HepG2 (cell line): ENCODE measurements at places on chromosomes 7 and 10. TPM values are rescaled to one million over a fixed set of nuclear protein-coding genes. Genes with fewer than 3 reads are reported as not detected.

DNA sequence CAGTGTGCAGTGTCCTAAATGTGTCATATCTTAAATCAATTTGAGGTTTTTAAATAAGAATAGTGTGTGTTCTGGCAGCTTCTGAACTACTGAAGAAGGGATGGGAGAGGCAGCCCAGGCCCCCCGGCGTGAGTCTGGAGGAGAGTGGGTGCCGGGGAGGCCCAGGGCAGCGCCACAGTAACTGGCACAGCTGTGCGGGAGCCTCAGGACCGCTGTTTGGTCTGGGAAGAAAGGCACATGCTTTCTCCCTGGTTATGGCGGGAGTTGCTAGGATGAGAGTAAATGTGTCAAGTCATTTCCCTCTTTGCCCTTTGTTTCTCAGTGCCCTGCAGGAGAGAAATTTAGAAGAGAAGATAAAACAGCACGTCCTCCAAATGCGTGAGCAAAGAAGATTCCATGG lies 31.9 kb upstream of the PWWP2B start:
- H3K27me3 ChIP-seq = no peaks in the 10 kb centered on the region
- no peak overlapping the region for H3K27ac ChIP-seq
- DNase-seq = no peak
- no peaks in the 10 kb centered on the region for H3K4me1 ChIP-seq

DNA sequence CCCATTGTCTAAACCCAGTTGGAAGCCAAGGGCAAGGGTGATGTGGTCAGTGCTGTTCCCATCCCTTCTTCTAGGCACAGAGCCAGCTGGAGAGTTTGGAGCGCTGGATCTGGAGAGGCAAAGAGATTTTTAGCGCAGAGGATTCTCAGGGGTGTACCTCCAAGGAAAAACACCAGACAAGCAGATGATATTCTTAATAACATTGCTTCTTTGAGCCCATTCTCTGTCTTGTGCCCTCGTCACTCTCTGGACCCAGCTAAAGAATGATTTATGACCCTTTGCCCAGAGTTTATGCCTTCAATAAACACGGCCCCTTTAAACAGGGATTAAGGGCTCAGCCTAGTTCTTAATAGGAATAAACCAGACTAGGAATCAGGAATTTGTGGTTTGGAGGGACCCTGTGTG lies 4.7 kb upstream of the HIP1 start:
- no peaks in the 10 kb centered on the region for H3K36me3 ChIP-seq
- peaks cover 32% of the 10 kb centered on the region for H3K4me1 ChIP-seq
- no peak overlapping the region for H3K27ac ChIP-seq
- no peak for DNase-seq
- H3K27me3 ChIP-seq = no peaks in the 10 kb centered on the region

- peaks cover 1% of the 10 kb centered on the region; the same call in 1 of the 2 replicates for H3K36me3 ChIP-seq
- H3K27ac ChIP-seq = no peak overlapping the region
- no peaks in the 10 kb centered on the region for H3K27me3 ChIP-seq
- DNase-seq = no peak
- no peak overlapping the region for H3K4me3 ChIP-seq
- peaks cover 4% of the 10 kb centered on the region for H3K4me1 ChIP-seq
Observed at GRCh38 chr7:123538897-123539296, 4.5 kb upstream of the IQUB start.

Gene ADAP1
- polyA plus RNA-seq = 10.5 and 15.0 TPM in 2 replicates

Gene TEX36
- not detected in 2 replicates for polyA plus RNA-seq

DNA sequence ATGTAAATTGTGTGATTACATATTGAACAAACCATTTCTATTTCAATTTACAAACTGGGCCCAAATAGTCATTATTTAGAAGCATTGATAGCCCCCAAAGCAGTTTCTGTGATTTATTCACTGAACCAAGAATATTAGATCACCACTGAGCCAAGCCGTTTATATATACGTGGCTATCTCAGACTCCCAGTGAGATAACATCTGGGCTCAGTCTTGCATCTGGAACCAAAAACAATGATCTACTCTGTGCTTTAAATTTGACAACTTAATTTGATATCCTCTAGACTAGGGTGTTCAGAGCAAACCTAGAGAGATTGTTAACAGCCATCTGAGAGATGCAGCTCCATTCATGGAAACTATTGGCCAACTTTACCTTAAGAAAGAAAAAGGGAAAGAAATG lies 41.4 kb upstream of the BTBD16 start:
- no peaks in the 10 kb centered on the region for H3K4me1 ChIP-seq
- no peak overlapping the region for H3K4me3 ChIP-seq
- no peak for DNase-seq
- H3K27me3 ChIP-seq = no peaks in the 10 kb centered on the region
- peaks cover 63% of the 10 kb centered on the region for H3K36me3 ChIP-seq
- no peak overlapping the region for H3K27ac ChIP-seq

- H3K36me3 ChIP-seq = peaks cover 36% of the 10 kb centered on the region
- H3K27me3 ChIP-seq = no peaks in the 10 kb centered on the region
- no peak overlapping the region for H3K4me3 ChIP-seq
- H3K27ac ChIP-seq = no peak overlapping the region
- DNase-seq = no peak
Observed at GRCh38 chr10:68576118-68576517, 16.0 kb downstream of the TET1 start.

DNA sequence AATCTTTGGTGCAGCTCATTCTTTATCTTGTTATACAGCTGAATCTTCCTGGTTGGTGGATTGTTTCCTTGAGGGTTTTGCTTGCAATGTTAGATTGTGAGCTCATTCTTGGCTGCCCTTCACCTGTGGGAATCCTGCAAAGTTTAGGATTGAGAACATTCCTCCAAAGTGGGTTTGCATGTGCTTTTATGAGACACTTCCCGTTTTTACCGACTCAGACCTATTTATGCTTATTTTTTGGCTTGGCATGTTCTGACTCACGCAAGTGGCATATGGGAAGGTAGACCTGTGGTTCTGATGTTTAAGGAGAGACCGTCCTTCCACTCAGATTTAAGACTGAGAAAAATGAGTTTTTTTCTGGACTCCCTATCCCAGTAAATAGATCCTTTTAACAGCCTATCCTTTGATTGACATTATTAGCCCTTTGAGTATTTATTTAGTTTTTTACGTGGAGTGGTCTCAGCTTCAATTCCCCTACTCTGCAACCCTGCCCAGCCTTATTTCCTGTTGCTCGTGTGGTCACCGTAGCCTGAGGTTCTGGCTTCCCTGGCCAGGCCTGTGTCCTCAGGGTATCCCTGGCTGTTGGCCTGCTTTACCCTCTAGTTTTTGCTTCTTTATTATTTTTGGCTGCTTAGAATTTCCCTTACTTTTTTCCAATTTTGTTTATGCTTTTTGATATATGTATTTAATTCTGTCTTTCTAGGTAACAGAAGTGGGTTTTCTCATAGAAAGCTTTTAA lies 13.4 kb upstream of the PRF1 start:
- DNase-seq = no peak
- no peak overlapping the region for H3K27ac ChIP-seq
- 0 out of 3 replicates have a peak, but pooled peaks cover 3% of the 10 kb centered on the region for H3K27me3 ChIP-seq
- no peaks in the 10 kb centered on the region for H3K4me1 ChIP-seq
- no peak overlapping the region for H3K4me3 ChIP-seq

DNA sequence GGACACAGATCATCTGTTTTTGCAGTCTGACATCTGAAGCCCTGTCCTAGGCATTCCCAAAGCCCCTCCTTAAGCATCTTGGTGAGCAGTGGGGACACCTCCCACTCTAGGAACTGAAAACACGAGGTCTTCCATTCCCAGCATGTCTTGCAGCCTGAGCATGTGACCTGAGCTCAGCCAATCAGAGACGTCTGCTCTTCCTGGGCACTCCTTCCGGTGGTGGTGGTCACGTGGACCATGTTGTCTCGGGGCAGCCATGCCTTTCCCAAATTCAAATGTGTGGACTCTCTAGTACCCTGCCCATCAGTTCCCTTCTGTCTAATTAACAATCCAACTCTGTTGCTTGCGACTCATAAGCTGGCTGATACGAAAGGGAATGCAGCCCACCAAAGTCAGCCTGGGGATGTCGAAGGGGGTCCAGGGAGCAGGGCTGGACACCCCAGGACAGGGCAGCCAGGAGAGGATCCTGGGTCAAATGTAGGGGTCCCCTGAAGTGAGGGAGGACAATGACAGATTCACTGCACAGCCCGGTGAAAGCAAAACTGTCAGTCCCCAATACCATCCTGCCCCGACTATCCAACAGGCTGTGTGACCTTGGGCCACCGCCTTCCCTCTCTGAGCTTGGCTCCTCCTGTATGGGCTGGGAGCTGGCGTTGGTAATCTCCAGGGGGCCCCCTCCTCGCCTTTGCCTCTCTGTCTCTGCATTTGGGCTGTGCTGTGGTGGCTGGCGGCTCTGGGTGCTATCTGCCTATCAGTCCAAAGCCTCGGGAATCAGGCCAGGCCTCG lies 57.4 kb upstream of the BAIAP2L1 start:
- DNase-seq = no peak
- peaks cover 10% of the 10 kb centered on the region; the same call in 1 of the 3 replicates for H3K27me3 ChIP-seq
- H3K4me3 ChIP-seq = no peak overlapping the region

- H3K4me1 ChIP-seq = peaks cover under 1% of the 10 kb centered on the region
- H3K27ac ChIP-seq = no peak overlapping the region
- H3K27me3 ChIP-seq = no peaks in the 10 kb centered on the region; the same call in none of the 2 replicates
- DNase-seq = no peak
- no peaks in the 10 kb centered on the region for H3K36me3 ChIP-seq
Observed at GRCh38 chr10:46234431-46235060, 52.3 kb upstream of the ANTXRL start.
